Natural killer cell treated with Interleukin-12 subunit alpha and Interleukin-12 subunit beta and Interleukin-15 and Interleukin-18, amount 100 ng/mL, for 72 hours (primary cell): ENCODE measurements at places on chromosomes 6 and 20. TPM values are rescaled to one million over a fixed set of nuclear protein-coding genes. Genes with fewer than 3 reads are reported as not detected.

GRCh38 chr6:161772176-161772575, 498.3 kb upstream of the AGPAT4 start:
- no peak for DNase-seq

DNA sequence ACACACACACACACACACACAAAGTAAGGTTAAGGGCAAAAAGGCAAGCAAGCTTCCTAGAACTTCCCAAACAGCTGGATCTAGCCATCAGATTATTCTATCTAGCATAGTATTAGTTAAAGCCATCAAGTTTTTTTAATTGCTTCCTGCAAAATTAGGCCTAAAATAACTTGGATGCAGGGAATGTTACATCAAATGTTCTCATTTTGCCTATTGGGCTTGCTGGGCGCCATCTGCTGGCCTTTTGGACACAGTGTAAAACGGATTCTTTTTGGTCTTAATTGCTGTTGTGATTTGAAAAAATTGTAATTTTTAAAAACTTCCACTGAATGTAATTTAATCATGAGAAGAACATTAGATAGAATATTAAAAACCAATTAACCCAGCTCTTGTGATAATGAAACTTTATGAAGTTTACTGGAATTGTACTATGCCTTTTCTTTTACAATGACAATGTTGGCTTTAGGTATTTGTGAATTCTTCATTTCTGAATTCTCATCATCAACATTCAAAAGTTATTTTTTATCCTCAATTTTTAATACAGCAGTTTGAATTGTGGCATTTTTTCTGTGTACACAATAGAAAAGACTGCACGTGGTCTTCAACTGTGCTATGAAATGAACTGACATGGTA, 6.8 kb downstream of the MKKS start:
- DNase-seq = no peak

DNA sequence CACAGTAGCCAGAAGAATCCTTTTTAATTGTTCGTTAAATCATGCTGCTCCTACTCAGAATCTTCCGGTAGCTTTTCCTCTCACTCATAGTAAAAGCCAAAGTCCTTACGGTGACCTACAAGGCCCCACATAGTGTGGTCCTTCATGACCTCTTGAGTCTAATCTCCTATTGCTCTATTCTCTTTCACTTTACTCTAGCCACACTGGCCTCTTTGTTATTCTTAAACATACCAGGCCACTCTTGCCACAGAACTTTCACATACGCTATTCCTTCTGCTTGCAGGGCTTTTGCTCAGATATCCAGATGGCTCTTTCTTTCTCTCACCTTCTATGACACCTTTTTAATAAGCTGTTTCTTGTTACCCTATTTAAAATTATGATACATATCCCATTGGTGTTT, 25.7 kb downstream of the ZNF391 start:
- DNase-seq = no peak

GRCh38 chr6:138537106-138537505, 37.8 kb upstream of the NHSL1 start:
- no peak for DNase-seq

- no peak for DNase-seq
Observed at GRCh38 chr6:98946266-98946878, 1.4 kb downstream of the FBXL4 start.

- no peak for DNase-seq
Observed at GRCh38 chr6:6891949-6892461, 215.8 kb upstream of the RREB1 start.

- no peak for DNase-seq
Observed at GRCh38 chr6:100751590-100751989, 129.5 kb downstream of the ASCC3 start.

DNA sequence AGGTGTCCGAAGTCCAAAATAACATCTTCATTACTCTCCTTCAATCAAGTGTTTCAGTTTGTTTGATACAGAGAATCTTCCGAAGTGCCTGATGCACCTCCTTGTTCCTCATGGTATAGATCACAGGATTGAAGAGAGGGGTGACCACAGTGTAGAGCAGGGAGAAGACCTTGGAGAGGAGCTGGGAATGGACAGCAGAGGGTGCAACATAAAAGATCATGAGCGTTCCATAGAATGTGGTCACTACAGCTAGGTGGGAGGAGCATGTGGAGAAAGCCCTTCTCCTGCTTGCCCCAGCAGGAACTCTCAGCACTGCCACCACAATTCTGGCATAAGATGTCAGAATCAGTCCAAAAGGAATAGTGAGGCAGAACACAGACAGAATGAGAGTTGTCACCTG, 11.9 kb downstream of the OR12D1 start:
- no peak for DNase-seq

GRCh38 chr6:100453701-100454521, 10.8 kb downstream of the SIM1 start:
- DNase-seq = no peak

- DNase-seq = no peak
Observed at GRCh38 chr20:58636983-58637421, 14.1 kb upstream of the STX16 start.

DNA sequence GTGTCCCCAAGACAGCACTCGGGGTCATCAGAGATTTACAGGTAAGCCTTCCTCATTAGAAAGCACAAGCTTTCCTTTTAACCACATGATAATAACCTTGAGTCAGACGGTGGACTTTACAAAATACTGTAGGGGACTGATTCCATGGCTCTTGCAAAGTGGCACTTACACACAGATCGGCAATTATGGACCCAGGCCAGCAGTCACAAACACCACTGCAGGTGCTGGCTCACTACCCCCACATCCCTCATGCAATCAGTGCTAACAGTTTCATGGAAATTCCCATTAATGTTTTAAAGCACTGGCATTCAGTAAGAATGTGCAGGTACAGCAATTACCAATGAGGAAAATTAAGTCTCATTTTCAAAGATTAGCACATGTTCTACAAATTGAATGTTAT, 516.5 kb downstream of the PRKN start:
- DNase-seq = no peak

DNA sequence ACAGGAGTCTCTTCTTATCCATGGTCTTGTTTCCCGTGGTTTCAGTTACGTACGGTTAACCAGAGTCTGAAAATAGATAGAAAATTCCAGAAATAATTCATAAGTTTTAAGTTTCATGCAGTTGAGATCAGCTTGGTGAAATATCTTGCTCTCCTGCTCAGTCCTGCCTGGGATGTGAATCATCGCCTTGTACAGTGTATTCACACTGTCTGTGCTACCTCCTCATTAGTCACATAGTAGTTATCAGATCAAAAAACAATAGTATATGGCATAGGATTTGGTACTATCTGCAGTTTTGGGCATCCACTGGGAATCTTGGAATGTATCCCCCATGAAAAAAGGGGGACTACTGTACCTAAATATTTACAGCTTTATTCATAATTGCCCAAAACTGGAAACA, 22.7 kb upstream of the MOCS1 start:
- no peak for DNase-seq

DNA sequence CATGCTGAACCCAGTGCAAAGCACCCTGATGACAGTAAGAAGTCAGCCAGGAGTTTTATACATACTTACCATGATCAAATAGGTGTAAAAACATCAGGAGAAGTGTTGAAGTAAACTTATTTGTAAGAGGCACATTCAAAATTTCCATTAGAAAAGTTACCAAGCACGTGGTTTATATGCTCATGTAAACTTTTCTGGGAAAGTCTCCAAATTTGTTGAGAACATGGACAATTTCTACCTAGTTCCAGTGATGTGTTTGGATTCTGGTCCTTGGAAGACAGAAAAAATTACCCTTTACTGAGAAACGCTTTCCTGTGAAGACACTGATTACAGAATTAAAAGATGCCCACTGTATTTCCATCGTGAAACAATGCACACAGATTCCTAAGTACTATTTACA, 288.9 kb upstream of the CDH4 start:
- DNase-seq = no peak

DNA sequence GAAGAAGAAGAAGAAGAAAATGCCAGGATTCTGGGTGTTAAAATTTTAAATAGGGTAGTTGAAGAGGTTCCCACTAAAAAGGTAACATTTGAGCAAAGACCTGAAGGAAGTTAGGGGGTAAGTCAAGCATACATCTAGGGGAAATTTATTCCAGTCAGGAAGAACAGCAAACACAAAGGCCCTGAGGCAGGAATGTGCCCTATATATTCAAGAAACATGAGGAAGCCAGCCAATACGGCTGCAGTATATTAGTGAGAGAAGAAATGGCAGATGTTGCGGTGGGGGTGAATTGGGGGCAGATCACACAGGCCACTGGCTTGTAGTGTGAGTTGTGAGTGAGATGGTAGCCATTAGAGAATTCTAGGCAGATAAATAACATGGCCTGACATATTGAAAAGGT, 6.0 kb downstream of the ZNF76 start:
- no peak for DNase-seq

- DNase-seq = no peak
Observed at GRCh38 chr6:112933947-112934346, 586.8 kb downstream of the RFPL4B start.

- DNase-seq = no peak
Observed at GRCh38 chr6:49556429-49556837, 6.0 kb downstream of the C6orf141 start.

GRCh38 chr6:125259354-125259736, 42.4 kb downstream of the HDDC2 start:
- no peak for DNase-seq

- DNase-seq = no peak
Observed at GRCh38 chr20:4926531-4927156, 74.7 kb downstream of the SLC23A2 start.

DNA sequence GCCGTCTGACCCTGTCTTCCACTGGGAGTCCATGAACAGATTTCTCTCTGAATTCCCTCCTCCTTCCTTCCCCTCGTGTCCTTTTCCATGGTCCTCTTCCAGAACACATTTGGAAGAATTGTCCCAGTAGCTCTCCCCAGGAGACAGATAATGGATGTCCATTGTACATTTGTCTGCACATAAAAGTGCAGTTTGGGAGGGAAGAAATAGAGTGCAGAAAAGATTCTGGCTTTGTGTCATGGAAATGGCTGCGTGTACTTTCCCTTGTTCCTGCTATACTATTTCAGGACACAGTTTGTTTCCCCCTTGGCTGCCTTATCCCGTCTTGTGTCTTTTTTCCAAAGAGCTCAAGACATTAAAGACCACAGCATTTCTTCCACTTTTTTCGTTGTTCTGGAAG, 127.6 kb downstream of the SYNDIG1 start:
- DNase-seq = no peak

DNA sequence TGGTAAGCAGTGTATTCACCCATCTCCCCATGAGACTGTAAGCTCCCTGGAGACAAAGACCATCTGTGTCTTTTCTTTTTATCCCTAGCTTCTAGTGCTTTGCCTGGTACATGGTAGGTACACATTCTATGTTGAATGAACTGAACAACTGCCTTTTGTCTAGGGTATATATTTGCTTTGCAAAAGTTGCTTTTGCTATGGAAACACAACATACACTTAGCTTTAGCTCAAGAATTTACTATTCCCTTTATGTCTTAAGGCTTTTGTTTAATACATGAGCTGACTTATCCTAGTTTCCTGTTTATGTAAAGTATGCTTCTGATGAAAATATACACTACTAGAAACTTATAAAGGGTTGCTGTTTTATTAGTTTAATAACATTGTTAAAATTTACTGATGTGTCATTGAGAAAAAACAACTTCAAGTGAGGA, 198.2 kb downstream of the PRL start:
- DNase-seq = no peak

GRCh38 chr6:42316981-42317380, 99.3 kb upstream of the MRPS10 start:
- no peak for DNase-seq

- DNase-seq = no peak
Observed at GRCh38 chr6:84771125-84771755, 6.8 kb upstream of the TBX18 start.

DNA sequence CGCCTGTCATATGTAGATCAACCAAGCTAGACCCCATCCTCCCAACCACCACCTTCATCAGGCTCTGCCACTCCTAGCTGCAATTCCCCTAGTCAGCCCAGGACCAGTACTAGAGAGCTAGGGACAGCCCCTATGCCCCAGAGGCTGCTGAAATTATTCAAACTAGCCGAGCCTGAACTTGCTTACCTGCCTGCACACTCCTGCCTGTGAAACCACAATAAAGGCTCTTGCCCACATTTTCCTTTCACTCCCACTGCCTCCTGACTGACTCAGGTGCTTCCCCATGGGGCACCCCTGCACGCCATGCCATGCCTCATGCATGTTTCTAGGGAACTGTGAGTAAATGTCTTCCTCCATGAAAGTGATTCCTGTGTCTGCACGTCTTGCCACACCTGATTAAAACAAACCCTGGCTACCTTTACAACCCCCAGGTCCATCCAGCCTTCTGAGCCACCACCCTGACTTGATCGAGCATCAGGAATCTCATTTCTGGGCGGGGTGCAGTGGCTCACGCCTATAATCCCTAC, 66.5 kb upstream of the IER3 start:
- DNase-seq = no peak

DNA sequence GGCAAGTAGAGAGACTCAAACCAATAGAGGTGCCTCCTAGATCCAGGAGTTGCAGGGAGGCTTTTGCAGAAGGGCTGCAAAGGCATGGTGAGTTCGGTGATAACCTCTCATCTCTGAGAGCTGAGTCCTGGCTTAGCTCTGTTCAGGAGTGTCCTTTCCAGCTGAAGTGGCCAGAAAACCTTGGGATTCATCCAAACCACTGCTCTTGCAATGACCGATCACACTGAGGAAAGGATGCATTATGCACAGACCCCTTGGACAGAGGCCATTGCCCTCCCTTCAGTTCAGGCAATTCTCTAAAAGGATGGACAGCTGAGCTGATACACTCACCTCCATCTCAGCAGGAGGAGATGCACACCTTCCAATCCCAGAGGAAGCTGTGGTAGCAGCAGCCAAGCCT, 158.8 kb upstream of the ENPP5 start:
- no peak for DNase-seq

The FAM217A gene
- not detected for total RNA-seq

The BMP5 gene
- not detected for total RNA-seq

The MAPK13 gene
- total RNA-seq = 74.2 TPM

The C6orf136 gene
- total RNA-seq = 29.6 TPM

The HSPA12B gene
- total RNA-seq = not detected

The PRL gene
- total RNA-seq = not detected

The DNAH8 gene
- total RNA-seq = 0.12 TPM

The CLPSL1 gene
- total RNA-seq = not detected
